COR-L47 (cell line): ENCODE measurements at places on chromosomes 2 and 18.
A peak's percentile ranks its signal among the peaks of the same experiment; 100 is the strongest.

- no peak for DNase-seq
Observed at GRCh38 chr2:54864727-54865126, 141.3 kb downstream of the EML6 start.

- DNase-seq, result no peak
Observed at GRCh38 chr18:39380866-39381265, 1815.3 kb upstream of the CELF4 start.

DNA sequence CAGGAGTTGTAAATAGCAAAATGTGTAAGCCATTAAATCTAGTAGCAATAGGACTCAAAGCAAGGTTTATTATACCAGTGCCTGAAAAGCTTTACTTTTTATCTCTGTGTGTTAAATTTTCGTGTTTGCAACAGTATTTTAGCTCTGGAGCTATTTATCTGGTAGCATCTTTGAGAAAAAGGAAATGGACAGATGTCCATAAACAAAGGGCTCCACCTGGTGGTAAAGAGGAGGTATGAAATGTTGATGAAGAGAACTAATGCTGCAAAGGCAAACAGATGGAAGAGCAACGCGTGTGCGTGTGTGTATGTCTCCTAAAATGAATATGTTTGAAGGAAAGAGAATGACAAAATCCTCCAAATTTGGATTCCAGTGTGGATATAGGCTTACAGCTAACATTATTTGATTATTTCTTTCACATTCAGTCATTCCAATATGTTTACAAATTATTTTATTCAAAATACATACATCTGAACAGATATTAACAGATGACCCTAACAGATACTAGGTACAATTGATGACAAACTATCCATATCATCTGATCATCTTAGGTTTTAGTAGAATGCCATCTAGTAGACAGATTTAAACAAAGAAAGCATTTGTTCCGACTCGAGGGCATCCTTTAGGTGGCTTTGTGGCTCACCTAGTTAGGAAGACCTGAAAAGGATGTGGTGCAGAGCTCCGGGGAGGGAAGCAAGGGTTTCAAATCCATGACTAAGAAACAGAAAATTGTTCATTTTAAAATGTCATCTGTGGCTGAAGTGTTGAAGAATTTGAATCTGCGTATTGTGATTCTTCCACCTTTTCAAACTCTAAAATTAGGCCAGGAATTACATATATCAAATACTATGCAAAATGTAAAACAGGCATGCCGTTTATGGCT lies 383.3 kb downstream of the MTX2 start:
- DNase-seq, result peak; percentile 55

DNA sequence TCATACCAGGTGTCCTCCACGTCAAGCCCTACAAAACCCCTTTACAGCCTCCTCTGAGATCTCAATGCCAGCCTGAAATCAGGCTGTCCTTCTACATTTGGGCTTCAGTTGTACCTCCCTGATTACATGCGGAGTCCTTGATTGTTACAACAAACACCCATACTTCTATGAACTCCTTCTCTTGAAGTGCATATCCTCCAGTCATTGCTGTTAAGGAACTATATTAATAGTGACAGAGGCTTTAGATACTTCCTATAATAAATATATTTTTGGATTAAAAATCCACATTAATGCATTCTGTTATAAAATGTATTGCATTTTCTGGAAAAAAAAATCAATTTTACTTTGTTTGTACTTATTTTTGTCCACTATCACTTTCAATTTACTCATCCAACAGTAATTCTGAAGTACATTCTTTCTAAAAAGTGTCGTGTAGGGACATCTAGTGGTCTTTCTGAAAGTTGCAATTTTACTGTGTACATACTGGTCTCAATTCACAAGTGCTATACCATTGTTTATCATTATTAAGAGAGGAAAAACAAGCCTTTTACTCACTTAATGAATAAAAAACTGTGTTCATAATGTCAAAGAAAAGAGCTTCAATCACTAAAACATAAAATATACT lies 316.4 kb downstream of the DSEL start:
- DNase-seq, result peak; percentile 84

- no peak for DNase-seq
Observed at GRCh38 chr18:51146909-51147308, 50.6 kb downstream of the MEX3C start.

GRCh38 chr2:205451901-205452512 lies 230.3 kb upstream of the NRP2 start:
- DNase-seq, result no peak

- no peak for DNase-seq
Observed at GRCh38 chr18:51563396-51563795, 365.9 kb upstream of the MEX3C start.
